ENCODE measurements at places on chromosomes 6 and 20.
A peak's percentile ranks its signal among the peaks of the same experiment; 100 is the strongest.

- DNase-seq, result no peak
These were observed 60.5 kb upstream of the SALL4 start for GRCh38 chr20:51862796-51863195.

GRCh38 chr6:45434381-45434700 lies 56.6 kb upstream of the SUPT3H start:
- DNase-seq, result no peak

DNA sequence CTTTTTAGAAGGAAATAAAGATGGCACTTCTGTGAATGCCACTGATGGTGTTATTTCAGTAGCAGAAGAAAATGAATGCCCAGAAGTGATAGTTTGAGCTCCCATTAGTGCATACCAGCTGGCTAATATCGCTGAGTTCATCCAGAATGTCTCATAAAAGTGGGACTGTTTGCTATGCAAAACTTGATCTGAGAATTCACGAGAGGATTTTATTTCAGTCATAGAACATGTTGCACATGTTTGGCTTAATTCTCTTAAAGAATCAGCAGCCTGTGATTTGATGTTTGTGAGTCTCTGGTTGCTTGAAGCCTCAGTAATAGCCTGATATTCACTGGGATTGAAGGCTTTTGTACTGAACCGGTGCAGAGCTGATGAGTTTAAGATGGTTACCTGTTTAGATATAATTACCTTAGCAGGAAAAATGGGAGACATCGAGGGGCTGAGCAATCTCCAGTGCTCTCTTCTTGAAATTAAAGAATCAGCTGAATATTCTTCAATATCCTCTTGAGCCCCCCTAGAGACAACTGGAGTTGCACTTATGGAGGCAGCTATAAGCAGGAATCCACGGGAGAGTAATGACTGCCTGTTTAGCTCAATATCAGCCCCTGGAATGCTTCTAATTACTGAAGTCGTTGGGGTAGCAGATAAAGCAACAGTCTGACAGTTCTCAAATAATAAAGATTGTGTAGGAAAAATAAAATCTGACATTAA lies 955.5 kb downstream of the PHF3 start:
- no peak for DNase-seq

GRCh38 chr20:13873831-13874230 lies 89.0 kb downstream of the NDUFAF5 start:
- DNase-seq, result no peak

DNA sequence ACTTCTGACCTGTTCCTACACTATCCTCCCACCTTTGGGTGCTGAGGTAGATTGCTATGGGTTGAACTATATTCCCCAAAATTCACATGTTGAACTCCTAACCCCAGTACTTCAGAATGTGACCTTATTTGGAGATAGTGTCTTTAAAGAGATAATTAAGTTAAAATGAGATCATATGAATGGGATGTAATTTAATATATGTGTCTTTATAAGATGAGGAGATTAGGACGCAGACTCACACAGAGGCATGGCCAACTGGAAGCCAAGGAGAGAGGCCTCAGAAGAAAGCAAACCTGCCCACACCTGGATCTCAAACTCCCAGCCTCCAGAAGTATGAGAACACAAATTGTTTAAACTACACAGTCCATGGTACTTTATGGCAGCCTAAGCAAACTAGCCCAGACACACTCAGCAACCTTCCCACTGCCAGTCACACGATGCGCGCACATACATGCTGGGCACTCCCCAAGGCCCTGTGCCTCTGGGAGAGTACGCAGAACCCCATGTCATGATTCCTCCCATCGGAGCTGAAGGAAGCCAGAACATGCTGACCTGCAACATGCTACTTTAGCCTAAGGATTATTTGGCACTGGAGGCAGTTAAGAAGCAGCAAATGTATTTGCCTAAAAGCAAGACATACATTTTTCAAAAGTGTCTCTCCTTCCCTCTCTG lies 8.9 kb upstream of the SLC22A1 start:
- no peak for DNase-seq

DNA sequence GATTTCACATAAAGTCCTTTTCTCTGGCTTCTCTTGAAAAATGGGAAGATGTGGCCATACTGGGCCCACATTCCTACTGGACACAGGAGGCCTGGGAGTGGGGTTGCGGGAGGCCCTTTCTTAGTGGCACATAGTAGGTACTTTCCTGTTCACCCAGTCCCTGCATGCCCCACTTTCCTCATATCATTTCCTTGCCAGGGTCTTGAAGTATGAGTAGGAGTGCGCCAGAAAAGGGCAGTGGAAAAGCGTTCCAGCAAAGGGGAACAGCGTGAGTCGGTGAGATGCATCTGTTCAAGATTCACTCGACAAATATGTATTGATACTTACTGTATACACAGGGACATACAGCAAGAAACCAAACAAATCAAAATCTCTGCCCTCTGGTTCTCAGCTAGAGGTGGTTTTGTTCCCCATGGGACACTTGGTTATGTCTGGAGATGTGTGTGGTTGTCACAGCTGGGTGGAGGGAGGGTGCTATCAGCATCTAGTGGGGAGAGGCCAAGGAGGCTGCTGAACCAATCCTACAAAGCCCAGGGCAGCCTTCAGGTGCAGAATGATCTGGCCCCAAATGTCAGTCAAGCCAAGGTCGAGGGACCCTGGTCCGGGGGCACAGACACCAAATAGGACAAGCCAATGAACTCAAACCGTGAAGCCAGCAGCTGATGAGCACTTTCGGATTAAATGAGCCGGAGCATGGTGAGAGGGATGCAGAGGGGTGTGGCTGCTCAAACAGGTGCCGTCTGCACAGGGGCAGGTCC lies 151.4 kb downstream of the CEBPB start:
- DNase-seq, result no peak

- no peak for DNase-seq
These were observed 163.2 kb downstream of the RALGAPA2 start for GRCh38 chr20:20549267-20549612.

- DNase-seq, result no peak
These were observed 241.6 kb downstream of the PHACTR1 start for GRCh38 chr6:12958052-12958706.

DNA sequence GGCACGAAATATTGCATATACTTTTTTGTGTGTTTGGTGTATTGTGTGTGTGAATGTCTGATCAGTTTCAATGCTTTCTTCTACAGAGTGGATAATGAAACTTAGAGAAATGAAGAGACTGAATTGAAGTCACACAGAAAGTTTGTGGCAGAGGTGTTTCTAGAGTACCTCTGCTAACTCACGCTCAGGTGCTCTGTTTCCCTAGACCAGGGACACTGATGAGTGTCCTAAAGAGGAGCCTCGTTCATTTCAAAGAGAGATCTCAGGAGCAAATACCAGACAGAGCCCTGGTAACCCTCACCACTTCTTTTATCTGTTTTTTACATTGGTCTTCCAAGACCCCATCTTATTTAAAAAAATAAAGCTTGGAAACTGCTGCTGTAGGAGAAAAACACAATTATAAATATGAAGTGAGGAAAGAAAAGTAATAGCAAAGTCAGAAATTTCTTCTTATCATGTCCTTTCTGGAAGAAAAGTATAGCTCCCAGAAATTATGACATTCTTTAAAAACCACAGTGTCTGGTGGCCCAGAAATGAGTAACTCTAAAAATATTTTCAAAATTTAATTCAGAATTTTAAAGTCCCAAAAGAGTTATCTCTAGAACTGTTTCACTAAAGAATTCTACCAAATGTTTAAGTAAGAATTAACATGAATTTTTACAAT lies 720.6 kb downstream of the RFPL4B start:
- DNase-seq, result no peak

DNA sequence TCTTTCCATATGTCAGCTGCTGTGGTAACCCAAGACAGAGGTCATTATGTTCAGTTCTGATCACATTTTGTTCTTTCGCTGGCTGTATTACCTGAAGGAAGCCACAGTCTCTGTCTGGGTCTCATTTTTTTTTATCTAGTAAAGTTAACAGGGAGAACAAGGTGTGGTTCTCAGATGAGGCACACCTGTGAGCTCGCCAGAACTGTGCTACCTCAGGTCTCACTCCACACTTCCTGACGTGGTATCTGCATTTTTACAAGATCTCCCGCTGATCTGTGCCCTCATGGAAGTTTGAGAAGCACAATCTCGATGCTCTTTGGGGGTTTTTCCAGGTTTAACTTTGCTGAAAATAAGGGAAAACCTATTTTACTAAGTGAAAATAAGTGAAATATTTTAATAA lies 169.5 kb upstream of the CENPW start:
- no peak for DNase-seq

DNA sequence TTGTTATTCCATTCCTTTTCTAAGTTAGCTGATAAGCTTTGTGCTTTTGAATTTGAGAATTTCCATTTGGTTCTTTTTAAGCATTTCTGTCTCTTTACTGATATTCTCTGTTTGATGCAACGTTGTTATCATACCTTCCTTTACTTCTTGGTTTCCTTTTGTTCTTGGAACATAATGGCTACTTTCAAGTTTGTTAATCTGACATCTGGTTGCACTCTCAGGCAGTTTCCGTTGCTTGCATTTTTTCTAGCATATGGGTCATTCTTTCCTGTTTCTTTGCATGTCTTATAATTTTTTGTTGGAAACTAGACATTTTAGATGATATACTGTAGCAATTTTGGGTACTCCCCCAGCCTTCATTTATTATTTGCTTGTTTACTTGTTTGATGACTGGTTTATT lies 12.5 kb downstream of the CDC5L start:
- no peak for DNase-seq

- DNase-seq, result no peak
These were observed 190.5 kb downstream of the FNDC1 start for GRCh38 chr6:159359581-159360297.

GRCh38 chr6:1389369-1390132 lies at the start of gene FOXF2:
Gene FOXF2, plus strand, starts transcription at chr6:1389576. Its CDS starts 372 bp downstream, at chr6:1389948.
- peak; percentile 53 for DNase-seq

Data from left ventricle myocardium superior (tissue), 1 donor.